ENCODE measurements at places on chromosomes 3 and 15. TPM values are rescaled to one million over a fixed set of nuclear protein-coding genes. Genes with fewer than 3 reads are reported as not detected.

- no peak for DNase-seq
Observed at GRCh38 chr3:61897848-61898247, 336.5 kb downstream of the PTPRG start.

DNA sequence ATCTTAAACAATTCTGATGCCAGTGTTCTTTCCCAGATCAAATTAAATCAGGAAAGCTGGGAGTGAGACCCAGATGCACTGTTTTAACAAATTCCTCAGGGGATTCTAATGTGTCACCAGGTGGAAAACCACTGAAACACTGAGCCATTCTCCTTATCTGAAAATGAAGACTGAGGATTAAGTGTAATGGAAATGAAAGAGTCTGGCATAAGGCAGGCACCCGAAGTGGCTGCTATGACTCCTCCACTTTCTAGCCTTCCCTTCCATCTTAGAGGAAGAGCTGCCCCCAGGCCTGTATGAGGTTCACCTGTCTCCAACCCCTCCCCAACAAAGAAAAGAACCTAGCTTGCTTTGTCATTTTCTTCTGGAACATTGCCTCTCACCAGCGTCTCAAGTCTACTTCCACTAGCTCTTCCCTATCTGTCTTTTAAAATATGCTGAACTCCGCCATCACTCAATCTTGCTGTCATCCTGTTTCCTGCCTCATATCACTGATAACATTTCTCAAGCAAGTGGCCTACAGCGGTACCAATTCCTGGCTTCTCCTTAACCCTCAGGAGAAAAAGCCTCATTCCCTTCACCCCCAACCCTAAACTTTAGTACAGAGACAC lies 13.7 kb upstream of the ABHD2 start:
- DNase-seq = no peak

The BCHE gene
- total RNA-seq = 2.4 TPM

DNA sequence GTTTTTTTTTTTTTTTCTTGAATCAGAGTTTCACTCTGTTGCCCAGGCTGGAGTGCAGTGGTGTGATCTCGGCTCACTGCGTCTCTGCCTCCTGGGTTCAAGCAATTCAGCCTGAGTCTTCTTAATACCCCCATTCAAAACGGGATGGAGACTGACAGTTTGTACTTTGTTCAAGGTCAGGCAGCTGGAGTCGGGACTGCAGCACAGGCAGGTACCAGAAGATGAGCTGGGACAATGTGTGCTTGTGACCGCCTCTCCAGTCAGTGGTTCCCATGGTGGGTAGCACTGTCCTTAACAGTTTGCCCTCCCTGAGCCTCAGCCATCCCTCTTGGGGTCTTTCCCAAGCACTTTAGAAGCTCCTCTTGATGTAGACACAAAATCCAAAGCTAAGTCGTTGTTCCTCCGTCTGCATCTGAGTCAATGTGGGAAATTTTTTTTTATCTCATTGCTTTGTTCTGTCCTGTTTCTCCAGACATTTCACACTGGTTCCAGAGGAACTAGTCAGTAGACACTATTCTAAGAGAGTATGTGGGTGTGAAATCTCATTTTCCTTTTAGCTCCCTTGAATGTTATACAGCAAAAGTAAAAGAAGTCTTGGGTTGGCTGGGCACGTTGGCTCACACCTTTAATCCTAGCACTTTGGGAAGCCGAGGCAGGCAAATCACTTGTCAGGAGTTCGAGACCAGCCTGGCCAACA lies 5.3 kb upstream of the TTLL13 start:
- DNase-seq = no peak

DNA sequence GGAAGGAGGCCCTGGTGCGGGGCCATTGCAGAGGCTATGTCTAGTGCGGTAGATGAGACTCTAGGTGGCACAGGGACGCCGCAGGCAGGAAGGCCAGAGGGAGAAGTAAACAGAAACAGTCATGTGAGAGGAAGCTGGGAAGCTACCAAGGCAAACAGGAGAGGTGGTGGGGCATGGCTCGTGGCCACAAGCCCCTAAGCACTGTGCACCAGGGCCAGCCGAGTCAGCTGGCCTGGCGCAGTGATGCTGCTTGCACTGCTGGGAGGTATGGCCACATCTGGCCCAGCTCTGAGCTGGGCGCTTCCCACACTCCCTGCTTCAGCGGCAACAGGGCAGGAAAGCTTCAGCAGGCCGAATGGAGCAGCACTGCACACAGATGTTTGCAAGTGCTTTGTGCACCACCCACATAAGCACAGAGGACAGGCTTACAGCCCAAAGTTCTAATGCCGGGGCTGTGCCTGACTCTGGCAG lies 76.6 kb downstream of the SRGAP3 start:
- no peak for DNase-seq

The GRK7 gene
- not detected for total RNA-seq

The ARHGEF26 gene
- 55.2 TPM for total RNA-seq

DNA sequence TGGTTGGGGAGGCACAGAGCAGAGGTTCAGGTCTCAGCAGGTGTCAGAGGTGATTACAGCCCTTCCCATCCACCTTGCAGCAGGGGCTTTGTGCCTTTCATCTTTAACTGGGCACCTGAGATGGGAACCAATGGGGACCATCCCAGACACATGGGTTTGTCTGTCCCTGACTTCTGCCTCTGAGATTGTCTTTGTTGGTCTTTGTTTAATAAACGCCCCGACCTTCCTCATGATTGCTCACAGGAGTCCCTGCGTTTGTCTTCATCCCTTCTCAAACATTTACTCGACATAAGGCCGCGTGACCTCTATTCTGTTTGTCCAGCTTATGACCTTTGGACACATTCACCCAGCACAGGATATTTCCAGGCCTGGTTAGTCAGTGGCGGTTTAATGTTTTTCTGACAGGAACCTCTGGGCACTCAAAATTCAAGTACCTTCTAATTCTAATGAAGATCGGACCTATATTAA lies 5.9 kb downstream of the ZSCAN2 start:
- no peak for DNase-seq

DNA sequence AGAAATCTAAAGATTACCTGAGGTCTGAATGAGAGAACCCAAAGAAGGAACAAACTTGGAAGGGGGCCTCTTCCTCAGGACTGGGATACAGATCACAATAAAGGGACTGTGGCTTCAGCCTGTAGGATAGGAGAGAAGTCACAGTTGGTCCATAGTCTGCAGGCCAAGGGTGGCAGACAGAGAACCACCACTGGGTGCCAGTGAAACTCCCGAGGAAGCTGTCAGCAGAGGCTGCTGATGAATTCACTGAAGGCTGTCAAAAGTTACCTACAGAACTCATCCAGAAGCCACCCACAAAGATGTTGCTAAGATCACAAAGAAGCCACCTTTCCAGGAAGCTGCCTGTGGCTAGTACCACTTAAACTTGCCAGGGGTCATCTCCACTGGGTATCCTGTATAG lies 78.5 kb downstream of the TMCO5A start:
- no peak for DNase-seq

The KLHL40 gene
- not detected for total RNA-seq

DNA sequence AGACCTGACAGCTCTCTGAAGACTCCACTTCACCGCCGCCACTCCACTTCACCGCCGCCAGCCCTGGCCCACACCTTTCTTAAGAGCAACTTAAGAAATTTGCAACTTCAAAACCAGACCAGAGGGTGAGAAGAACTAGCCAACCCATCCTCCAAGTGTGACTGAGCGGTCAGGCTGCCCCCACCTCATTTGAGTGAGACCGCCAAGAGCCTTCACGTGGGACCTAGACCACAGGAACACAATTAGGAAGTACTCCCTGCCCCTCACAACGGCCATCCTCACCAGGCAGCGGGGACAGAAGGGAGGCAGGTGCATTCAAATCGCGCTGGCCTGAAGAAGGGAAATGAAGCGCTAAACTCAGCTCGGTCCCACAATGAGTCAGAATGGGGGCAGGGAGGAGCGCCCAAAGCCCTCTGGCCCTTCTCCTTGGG lies 156.8 kb upstream of the BCL6 start:
- DNase-seq = peak; percentile 54

The IL5RA gene
- not detected for total RNA-seq

GRCh38 chr3:123050666-123051065 lies 16.2 kb upstream of the PDIA5 start:
- no peak for DNase-seq

- no peak for DNase-seq
Observed at GRCh38 chr3:182212479-182213076, 500.9 kb downstream of the SOX2 start.

DNA sequence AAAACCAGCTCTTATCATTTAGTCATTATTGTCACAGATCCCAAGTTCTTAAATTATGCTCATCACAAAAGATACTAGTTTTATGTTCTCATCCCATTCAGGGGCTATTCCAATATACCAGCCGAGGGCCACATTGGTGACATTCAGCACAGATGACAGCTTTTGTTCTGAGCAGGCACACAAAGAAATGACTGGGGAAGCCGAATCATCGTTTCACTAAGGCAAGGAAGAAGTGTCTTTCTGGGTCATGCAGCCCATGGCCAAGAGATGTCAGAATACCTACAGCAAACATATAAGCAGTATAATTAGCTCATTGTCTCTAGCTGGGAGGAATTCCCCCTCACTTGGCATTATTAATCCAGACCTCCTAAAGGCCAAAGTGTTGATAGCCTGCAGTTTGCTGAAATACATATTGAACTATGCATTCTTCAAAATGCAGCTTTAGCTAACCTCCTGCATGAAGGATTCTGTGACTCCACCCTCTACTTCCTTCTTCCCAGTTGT lies 100.2 kb downstream of the CNTN4 start:
- DNase-seq = no peak

The BTBD1 gene
- total RNA-seq = 74.6 TPM

The ALDH1L1 gene
- total RNA-seq = 2.0 TPM

- DNase-seq = no peak
Observed at GRCh38 chr15:80564056-80564455, 131.1 kb upstream of the ABHD17C start.

- no peak for DNase-seq
Observed at GRCh38 chr15:83160741-83161140, 46.9 kb downstream of the HDGFL3 start.

DNA sequence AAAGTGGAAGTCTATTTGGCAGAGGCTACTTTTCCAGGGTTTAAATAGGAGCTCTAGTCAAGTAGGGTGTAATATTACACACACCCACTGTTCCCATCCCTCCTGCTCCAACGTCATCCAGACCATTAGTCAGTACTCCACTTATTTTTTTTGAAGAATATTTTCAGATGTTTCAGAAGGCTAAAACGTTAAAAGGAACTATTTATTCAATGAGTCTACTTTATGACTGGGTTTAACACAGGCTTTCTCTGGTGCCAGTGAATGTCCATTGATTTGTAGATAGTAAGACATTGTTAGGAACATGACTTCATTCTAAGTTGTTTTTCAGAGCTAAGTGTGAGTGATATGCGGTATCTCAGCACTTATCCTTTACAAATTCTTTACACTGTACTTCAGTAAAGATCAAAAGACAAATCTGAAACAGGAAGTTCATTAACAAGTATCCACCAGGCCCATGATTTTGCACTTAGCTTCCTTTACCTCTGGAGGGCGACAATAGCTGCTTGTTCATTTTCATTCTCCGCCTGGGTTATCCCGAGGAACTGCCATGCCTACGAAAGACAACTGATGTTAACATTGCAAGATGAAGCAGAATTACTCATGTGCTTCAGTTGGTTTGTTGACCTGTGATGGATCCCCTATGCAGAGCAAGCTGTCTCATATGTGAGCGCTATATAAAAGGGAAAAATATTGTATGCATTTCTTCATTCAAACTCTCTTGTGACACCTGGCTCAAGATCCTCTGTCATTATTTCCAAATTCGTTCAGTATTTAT lies 158.7 kb downstream of the USP13 start:
- no peak for DNase-seq

DNA sequence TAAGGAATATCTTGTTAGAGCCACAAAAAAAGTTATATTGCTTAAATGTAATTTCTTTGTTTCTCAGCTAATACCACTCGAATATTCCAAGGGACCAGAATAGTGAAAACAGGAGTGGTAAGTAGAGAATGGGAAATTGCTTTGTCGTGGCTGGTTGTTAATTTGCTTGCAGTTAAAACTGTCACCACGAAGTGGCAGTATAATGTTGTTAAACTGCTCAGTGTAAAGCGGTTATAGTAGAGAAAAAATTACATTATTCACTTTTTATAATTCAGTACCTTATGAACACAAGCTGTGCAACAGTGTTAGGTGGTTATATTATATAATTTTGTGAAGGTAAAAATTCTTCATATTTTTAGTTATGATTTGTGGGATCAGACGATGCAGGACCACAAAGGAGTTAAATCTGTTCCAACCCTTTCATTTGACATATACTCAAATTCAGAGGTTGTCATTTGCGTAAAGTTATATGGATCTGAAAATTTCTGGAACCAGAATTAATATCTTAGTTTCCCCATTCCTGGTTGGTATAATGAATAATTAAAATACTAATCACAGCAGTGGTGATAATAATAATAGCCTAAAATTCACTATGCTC lies 171.8 kb downstream of the FEZF2 start:
- no peak for DNase-seq

GRCh38 chr3:197392961-197393360 lies 94.5 kb upstream of the DLG1 start:
- no peak for DNase-seq

- no peak for DNase-seq
Observed at GRCh38 chr3:66539466-66539989, 38.7 kb upstream of the LRIG1 start.

The GPX1 gene
- 161 TPM for total RNA-seq

DNA sequence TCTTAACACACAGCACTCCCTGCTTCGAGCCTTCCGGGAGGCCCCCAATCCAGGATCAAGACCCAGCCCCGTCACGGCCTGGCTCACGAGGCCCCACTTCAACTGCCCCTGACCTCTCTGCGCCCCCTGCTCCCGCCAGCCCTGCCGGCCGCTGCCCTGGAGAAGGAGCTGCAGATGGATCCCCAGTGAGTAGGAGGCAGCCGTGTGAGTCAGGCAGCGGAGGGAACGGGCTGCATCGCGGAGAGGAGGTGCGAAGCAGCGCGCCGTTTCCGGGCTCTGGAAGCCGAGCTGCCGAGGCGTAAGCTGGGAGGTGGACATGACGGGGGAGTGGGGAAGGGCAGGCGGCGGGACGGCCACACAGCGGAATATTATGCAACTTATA lies 133.4 kb downstream of the TPRA1 start:
- DNase-seq = no peak

GRCh38 chr3:99543796-99544195 lies 94.6 kb upstream of the COL8A1 start:
- DNase-seq = no peak

DNA sequence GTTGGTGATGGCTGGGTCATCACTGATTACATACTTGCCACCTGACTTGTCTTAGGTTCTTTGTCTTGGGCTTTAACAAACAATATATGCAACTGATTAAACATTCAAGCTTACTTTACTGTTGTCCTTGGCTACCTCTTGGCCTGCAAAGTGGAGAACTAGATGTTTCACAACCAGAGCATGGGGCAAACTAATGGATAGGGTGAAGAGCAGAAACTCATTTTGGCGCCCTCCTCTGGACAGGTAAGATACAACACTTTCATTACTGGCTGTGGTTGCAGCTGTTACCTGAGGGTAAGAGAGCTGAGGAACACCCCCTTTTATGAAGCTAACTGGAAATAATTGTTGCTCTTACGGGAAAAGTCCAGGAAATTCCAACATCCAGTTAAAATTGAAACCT lies 262.1 kb downstream of the NAALADL2 start:
- peak; percentile 44 for DNase-seq

Data from Peyer's patch (tissue), 4 donors.